GM04503 (cell line): ENCODE measurements at places on chromosomes 11 and 22.

DNA sequence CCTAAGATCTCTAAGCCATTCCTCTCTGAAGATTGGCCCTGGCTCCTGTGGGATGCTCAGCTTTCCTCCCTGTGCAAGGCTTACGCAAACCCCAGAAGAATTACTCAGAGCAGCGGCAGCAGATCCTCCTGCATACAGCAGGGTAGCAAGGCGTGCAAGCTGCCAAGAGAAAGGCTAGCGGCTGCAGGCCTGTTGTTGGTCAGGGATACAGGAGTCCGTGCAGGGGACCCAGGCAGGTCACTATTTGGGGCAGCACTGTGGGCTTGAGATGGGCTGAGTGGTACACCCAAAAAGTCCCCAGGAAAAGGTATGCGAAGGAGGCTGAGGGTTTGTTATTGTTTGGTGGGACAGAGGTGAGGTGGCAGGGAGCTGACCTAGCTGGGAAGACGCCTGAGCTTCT, 1.5 kb downstream of the GLB1L2 start:
- no peak for DNase-seq

DNA sequence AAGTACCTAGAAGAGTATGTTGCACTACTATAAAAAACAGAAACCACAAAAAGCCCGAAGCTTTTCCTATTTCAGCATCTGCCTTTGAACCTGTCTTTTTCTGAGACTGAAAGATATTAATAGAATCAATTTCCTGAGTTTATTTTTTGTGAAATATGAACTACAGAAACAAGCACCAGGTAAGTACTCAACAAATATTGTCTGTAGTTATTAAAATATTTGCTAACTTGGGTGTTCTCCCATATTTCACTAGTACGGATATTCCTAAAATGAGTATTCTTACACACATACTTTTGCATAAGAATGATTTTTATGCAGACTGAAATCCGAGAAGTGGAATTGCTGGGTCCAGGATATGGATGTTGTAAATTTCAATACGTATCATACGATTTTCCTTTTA, 188.0 kb downstream of the OR4C45 start:
- no peak for DNase-seq

DNA sequence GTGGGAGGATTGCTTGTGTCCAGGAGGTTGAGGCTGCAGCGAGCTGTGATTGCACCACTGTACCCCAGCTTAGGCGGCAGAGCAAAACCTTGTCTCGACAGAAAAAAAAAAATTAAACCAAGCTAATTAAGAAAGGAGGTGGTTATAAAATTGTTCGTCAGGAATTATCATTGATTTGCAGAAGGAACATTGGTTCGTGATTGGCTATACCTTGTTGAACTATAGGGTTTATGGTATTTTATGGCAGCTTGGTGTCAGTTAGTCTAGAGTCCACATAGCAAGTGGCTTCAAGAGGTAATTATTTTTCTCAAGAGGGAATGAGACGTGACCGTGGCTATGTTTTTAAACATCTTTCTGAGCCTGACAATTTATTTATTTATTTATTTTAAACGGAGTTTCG, 11.5 kb upstream of the TMEM216 start:
- DNase-seq: no peak

- no peak for DNase-seq
Measured at GRCh38 chr11:13357232-13357631, 79.6 kb downstream of the BMAL1 start.

DNA sequence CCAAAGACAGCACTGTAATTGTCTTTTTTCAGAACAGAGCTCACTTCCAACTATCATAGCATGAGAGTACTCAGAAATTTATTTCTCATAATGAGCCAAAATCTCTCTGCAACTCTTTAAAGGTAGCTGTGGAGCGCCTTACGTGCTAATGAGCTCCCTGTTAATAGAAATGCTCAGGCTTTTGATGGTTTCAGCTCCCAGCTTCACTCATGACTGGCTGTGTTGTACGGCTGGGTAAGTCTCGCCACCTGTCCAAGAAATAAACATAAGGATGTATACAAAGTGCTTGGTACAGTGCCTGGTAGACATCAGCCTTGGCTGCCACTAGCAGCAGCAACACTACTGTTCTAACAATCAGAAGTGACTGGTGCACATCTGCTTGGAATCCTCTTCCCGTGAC, 109.4 kb downstream of the LDLRAD3 start:
- DNase-seq: no peak

DNA sequence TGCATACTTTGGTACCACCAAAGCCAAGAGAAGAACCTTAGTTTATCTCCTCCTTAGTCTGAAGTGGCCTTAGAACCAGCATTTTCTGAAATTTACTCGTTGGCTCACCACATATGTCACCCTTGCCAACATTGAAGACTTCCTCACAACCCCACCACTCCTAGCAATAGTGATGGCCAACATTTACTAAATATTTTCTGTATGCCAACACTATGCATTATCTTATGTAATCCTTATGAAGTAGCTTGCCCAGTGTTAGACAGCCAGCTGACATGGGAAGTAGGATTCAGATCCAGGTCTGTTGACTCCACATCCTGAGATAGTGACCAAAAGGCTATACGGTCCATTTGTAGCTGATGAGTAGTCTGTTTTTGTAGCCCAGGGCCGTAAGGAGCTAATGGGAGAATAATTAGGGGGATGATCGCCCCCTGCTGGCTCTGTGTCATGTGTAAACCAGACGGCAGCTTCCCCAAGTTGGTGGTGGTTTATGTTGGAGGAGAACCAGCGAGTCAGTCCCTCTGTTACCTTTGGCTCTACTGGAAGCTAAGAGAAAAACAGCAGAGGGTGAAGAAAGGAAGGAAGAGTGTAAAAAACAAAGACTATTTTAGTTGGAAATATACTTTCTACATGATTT, 120.5 kb upstream of the RASSF10 start:
- no peak for DNase-seq

GRCh38 chr22:20131859-20132685, 468 bp downstream of the ZDHHC8 start:
- DNase-seq: no peak

- no peak for DNase-seq
Measured at GRCh38 chr11:119445850-119446249, 22.9 kb upstream of the THY1 start.

DNA sequence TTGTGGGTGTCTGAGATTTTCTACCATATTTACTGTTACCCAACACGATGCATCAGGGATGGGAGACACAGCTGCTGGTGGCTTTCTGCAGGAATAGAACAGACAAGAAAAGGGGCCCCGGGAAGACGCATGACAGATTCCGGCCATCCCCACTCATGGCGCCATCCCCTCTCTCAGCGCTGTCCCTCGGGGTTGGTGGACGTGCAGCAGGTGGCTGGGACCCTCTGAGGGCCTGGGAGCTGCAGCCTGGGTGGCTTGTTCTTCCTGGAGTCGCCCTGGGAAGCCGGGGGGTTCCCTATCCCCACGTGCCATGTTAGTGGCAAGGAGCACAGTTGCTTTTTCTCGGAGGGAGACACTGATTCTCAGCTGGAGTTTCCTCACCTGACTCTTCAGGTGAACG, 1123.3 kb downstream of the BRD1 start:
- DNase-seq: no peak

DNA sequence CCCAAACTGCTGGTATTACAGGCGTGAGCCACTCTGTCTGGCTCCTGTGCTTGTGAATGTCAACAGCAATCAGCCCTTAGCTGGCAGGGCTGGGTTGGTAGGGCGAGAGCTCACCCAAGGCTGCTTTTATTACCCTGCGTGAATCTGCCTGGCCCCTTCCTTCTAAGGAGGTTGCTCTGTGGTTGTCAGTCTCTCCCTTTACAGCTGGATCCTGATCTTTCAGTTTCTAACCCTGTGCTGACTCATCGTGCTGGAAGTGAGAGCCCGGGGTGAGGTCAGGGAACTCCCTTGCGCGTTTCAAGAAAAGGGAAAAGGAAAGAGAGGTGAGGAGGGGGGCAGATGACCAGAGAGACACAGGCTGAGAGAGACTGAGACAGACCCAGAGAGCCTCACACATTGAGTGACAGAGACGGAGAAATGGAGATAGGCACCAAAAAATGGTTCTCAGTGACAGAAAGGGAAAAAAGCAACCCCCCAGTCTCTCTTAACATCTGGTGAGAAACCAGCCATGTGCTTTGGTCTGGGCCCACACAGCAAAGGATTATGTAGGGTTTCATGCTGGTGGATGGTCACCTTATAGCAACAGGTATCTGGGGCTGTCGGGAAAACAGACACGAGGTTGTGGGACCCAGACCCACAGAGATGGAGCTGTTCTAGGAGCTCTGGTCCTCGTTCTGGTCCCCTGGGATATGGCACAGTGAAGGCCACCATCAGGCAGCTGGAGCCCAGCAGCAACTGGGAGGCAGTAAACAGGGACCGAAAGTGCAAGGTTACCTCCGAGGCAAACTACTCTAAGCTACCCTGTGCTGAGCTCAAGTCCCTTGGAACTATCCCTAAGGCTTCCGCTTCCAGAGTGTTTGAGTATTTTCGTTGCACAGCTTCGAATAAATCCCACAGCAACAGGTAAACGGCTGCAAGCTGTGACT, 2.5 kb downstream of the TCN2 start:
- peak; percentile 33 for DNase-seq

- DNase-seq: no peak
Measured at GRCh38 chr11:27465629-27466028, 7.0 kb downstream of the LGR4 start.

DNA sequence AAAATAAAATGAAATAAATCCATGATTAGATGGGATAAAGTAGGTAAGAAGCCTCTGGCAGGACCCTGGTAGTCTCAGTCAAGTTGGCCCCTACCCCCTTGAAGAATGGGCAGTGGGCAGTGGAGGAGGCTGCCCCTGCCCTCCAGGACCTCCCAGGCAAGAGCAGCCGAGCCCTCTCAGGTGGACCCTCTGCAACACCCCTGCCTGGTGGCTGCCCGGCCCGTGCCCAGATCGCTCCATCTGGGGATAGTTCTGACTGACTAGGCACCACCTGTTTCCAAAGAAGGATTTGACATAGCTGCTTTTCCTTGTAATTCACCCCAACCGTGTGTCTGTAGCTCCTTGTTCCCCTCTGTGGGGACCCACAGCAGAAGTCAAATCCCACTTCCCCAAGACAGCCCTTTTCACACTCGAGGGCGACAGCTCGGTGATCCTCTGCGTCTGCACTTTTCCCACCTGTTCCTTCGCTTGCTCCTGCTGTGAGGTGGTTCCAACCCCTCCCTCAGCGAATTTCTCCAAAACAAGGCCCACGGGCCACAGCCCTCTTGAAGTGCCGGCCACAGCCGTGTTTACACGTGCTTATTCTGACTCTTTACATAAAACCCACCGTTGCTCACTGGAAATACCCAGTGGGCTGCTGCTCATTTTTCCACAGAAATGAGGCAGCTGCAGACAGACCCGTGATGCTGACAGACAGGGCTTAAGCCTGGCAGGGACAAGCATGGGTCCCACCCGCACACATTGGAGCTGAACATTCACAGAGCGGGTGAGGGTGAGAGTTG, 5.5 kb upstream of the TMPRSS13 start:
- DNase-seq: no peak

DNA sequence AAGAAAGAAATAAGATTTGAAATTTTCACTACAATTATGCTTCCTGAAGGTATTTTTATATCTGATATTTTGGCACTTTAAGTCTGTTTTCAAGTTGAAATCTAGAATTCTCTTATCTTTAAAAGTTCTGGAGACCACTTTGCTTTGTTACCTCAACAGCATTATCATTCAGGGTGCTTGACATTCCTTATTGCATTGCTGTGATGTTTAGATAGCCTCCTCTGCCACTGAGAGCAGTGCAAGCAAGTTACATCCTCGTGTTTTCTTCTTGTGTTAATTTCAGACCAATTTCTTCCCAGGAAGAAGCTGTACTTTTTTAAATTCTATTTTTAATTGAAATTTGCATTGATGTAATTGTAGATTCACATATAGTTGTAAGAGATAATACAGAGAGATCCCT, 333.9 kb upstream of the KIRREL3 start:
- no peak for DNase-seq

GRCh38 chr11:126477535-126478305, 122.2 kb downstream of the ST3GAL4 start:
- DNase-seq: no peak

DNA sequence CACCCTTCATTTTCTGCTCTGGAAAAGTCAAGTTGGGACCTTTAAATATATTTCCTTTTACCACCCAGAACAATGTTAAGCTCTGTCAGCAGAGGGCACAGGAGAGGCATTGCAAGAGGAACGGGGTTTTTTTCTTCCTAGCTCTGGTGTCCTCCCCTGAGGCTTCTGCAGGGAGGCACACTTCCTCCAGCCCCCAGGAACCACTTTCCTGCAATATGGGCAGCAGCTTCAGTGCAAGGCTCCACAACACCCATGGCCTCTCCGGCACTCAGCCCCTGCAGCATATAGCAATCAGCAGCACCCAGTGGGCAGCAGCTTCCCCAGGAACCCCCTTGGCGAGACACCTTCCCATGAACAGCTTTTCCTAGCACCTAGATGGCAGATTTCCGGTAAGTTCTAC, 101.4 kb downstream of the SYT9 start:
- DNase-seq: no peak

DNA sequence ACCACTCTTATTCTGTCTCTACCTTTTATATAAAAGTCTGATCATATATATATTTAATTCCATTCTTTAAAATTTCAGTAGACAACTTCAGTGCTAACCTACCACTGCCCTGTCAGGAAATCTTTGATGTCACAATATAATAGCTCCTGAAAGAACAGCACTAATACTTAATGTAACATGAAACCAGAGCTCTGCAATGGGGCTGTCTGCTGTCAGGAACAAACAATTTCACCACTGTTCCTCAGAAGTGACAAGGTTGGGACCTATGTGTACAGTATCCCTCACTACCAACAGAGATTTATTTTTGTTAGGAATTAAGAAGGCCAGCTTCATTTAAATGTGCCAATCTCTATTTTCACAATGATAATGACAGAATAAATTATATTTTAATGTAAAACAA, 165.5 kb upstream of the C11orf58 start:
- no peak for DNase-seq

DNA sequence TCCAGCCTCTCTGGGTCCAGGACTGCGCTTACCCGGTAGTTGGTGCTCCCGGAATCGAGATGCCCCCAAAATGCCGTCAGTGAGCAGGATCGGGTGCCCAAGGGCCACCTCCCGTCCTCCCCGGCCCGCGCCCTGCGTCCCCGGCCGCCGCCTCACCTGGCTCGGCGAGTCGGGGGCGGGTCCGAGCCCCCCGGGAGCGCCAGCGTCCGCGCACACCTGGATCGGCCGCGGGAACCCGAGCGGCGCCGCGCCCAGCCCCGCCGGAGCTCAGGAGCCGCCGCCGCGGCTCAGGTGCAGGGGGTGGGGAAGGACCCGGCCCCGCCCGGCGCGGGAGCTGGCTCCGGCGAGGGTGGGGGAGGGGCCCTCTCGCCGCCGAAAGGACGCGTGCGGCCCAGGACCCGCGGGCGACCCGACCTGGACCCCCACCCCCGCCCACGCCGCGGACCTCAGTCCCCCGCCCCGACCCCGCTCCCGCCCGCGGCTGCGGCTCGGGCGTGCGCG, at the start of gene SHANK2:
TSS of gene SHANK2 (minus strand) at position 309 of the 501 bp plus-strand sequence. CDS start 105,251 bp downstream, outside the sequence.
- DNase-seq: no peak

- no peak for DNase-seq
Measured at GRCh38 chr11:8532475-8532874, 61.6 kb downstream of the STK33 start.
